ENCODE measurements at places on chromosomes 3 and 15.

- DNase-seq: no peak
Observed at GRCh38 chr15:43769584-43770228, 7.1 kb downstream of the ELL3 start.

GRCh38 chr3:41117398-41117870, 81.9 kb upstream of the CTNNB1 start:
- peak; percentile 55 for DNase-seq

DNA sequence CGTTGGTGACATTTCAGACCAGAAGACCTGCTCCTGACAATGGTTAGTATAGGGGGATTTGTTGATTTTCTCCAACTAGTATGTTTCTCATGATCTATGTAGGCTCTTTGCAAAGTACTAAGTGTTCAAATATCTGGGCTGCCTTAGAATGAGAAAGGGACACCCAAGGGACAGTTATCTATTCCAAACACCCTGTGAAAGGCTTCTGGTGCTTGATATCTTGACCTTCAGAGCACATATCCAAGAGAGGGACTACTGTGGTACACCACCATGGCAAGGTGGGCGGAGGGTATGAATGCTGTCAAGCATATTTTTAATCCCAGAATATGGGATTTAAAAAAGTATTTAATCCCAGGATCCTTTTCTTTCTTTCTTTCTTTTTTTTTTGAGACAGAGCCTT, 1.1 kb downstream of the FANCD2OS start:
- no peak for DNase-seq

DNA sequence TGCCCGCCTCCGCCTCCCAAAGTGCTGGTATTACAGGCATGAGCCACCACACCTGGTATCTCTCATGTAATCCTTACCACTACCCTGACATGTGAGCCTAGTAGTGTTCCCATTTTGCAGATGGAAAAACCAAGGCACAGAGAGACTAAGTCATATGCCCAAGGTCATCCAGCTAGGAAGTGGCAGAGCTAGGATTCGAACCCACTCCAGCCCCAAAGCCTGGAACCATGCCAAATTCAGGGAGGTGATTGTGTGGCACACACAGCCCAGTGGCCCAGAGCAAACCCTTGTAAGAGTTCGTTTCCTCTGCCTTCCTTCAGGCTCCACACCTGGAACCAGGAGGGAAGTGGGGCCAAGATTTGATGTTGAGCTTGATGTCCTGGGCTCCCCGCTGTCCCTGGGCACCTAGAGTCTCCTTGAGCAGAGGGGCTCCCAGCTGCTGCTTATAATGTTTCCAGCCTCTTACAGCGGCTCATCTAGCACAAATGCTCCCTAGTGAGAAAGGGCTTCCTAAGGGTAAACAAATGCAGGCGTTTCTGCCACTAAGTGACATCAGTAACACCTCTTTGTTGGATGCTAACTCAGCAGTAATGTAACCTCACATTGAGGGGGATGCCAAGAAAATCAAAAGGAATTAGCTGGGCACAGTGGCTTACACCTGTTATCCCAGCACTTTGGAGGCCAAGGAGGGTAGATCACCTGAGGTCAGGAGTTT, 3.6 kb downstream of the HAPLN3 start:
- no peak for DNase-seq

GRCh38 chr15:60871152-60871551, 357.9 kb downstream of the RORA start:
- no peak for DNase-seq

DNA sequence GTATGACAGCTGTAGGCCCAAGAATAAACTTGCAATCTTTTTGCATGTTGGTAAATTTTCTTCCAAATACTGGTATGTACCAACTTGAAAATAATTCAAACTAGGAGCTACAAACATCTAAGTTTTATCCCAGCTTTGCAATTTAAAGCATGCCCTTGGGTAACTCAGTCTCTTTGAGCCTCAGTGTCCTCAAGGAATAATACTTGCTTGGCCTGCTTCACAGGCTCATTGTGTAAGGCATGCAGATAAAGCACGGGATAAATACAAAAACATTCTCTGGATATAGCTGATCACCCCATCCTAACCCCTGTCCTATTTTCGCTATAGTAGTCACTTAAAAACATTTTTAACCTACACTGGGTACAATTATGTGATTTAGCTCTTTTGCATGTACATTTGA, 9.6 kb upstream of the TMEM44 start:
- no peak for DNase-seq

Measured in 8988T (cell line).